ENCODE measurements at places on chromosomes 1 and 21.
A peak's percentile ranks its signal among the peaks of the same experiment; 100 is the strongest.

DNA sequence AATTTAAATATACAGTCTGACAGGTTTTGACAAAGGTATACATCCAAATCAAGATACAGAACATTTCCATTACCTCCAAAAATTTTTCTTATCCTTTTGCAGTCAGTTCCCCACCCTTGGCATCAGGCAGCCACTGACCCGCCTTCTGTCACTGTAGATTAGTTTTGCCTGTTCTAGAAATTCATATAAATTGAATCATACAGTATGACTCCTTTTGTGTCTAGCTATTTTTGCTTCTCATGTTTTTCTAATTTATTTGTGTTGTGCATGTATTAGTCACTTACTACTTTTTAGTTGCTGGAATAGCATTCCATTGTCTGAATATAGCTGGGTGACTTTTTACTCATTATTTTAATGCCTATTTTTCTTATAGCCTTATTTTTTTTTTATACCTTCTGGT lies 3.8 kb downstream of the UTP25 start:
- DNase-seq, result no peak

DNA sequence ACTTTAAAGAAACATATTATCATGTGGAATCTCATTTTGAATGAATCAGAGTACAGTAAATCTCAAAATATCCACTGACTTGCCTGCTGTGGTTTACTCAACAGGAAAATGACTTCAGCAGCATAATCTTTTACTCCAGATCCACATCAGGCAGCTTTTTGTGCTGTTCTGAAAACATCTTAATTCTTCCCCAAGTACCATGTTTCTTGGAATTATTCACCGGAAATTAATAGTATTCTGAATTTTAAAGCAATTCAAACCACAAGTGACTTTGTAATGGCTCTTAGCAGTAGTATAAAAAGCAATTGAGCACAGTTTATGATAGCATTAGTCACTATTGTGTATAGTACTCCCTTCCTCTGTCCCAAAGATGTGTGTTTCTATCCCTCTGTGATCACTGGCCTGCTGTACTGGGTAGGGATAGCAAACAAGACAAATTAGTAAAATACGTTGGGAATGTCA lies 64.2 kb upstream of the ERRFI1 start:
- no peak for DNase-seq

DNA sequence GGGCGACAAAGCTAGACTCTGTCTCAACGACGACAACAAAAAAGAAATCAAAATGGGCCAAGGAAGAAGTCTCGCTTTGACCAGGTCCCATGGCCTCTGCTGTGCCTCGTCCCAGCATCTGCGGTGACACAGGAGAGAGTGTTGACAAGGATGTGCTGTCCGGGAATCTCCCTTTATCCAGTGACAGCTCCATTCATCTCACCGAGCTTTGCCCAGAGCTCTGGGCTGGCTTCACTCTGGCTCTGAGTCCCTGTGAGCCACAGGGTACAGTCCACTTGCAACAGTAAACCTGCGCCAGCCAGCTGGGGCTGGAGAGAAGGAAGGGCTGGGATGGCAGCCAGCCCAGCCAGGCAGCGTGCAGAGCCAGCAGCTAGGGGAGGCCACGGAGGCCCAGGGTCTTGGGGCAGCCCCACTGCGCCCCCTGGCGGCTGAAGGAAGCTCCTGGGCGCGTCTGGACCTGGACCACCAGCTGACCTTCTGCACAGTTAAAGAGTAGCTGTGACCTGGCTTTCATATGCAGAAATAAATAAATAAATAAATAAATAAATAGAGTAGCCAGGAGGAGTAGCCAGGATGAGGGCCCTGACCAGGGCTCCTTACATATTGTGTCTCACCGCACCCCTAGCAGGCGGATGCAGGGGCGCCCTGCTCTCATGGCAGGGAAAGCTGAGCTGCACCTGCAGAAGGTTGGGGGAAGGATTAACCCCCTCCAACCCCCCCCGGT lies 29.7 kb downstream of the ENO1 start:
- DNase-seq, result peak; percentile 73

GRCh38 chr21:41133874-41134522 lies 34.0 kb upstream of the BACE2 start:
- DNase-seq, result no peak

- DNase-seq, result no peak
Measured at GRCh38 chr1:214398490-214398889, 117.5 kb downstream of the SMYD2 start.

DNA sequence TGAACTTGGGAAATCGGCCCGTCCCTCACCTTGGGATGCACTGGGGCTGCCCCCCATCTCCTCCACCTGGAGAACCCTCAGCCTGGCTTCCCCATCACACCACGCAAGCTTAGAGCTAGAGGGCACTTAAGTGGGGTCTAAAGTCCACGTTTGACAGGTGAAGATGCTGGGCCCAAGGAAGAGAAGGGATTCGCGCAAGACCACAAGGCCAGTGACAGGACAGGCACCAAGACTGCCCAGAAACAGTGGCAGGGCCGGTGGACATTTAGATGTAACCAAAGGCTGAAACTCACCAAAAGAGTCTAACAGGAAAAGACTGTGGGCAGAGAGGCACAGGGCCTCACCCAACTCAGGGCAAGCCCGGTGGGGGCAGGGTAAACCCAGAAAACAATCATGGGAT lies 130.8 kb upstream of the EDN2 start:
- no peak for DNase-seq

DNA sequence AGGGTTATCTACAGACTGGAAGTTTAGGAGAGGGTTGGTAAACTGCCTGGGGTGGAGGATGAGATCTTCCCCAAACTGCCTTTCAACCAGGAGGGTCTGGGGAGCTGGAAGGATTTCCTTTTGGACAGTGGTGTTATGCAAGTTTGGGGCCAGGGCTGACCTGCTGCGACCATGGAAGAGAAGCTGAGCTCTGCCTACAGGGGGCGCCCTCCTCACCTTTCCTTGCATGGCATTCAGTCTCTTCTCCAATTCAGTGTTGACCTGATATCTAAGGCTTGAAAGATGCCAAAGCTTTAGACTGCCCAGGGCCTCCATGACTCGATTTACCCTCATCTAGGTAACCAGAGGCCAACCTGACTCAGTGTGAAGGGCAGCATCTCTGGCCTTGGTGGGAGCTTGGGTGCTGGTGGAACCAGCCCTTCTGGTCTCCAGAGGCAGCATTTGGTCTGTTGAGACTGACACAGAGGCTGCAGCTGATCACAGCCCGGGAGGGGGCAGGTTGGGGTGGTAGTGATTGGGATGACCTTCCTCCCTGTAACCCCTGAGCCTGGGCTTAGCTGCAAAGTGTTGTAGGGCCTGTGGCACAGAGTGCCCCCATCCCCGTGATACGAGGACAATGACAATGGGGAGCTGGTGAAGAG lies 170.0 kb downstream of the GRIK3 start:
- DNase-seq, result no peak

DNA sequence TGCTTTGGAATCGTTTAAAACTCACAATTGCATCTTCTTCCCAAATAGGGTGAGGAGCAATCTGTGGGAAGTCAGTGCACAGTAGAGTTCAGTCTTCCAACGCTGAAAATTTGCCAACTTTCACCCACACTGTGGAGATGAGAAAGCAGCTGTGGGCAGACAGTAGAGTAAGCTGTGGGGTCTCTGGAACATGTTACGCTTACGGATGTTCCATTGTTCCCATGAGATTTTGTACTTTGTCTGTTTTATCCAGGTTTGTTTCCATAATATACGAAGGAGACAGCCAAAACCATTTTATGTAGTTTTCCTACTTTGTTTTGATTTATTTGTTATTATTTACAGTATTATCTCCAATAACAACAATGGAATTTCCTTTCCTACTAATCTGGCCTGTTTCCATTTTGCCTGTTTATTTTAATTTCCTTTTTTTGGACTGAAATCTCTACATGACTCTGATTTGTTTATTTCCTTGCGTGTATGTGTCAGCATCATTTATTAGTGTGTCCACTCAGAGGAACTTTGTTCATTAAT lies 65.1 kb upstream of the RGL1 start:
- no peak for DNase-seq
